ENCODE measurements at places on chromosomes 13 and 19. TPM values are rescaled to one million over a fixed set of nuclear protein-coding genes. Genes with fewer than 3 reads are reported as not detected.

ZNF471 gene
- polyA plus RNA-seq, result 6.8 TPM

FPR3 gene
- polyA plus RNA-seq, result 5.8 TPM

F10 gene
- polyA plus RNA-seq, result 26.7 TPM

CCDC70 gene
- polyA plus RNA-seq, result not detected

DNA sequence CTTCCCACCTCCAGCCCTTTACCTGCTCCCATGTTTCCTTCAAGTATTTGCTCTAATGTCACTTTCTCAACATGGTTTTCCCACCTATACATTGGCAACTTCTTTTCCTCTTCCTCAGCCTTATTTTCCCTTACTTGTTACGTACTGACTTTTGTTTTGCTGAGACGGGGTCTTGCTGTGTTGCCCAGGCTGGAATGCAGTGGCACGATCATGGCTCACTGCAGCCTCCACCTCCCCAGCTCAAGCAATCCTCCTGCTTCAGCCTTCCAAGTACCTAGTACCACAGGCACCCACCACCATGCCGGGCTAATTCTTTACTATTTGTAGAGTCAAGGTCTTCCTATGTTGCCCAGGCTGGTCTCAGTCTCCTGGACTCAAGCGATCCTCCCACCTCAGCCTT is 5.0 kb downstream of the PRODH2 start:
- DNase-seq, result no peak

- no peak for DNase-seq
Measured at GRCh38 chr19:17322854-17323253, 11.8 kb downstream of the ANO8 start.

DNA sequence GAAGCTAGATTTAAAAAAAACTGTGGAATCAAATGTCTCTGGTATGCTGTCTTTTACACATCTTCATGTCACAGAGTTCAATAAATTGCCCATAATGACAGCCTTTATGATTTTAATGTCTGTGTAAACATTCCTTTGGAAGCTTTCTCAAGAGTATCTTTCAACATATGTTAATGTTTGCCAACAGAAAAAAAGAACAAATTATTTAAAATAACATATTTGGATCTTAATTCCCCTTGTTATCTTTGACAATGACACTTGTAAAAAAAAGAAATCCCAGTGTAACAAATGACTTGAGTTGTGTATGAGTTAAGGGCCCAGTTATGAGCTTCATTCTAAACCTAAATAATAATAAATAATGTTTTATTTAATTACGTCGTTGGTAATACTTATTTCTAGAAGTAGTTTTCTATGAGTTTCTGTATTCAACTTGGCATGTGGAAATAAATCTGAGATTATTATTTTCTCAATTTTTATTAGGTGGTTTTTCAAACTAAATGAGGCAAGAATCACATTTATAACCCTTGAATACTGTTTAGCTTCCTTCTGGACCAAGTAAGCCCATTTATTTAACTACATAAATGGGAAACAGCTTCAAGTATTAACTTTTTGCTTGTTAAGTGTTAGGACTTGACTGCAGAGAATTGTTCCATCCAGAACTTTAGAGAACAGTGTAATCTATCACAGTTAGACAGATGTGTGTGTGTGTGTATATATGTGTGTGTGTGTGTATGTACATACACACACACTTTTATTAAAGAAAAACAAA is 182.1 kb downstream of the POSTN start:
- no peak for DNase-seq

DNA sequence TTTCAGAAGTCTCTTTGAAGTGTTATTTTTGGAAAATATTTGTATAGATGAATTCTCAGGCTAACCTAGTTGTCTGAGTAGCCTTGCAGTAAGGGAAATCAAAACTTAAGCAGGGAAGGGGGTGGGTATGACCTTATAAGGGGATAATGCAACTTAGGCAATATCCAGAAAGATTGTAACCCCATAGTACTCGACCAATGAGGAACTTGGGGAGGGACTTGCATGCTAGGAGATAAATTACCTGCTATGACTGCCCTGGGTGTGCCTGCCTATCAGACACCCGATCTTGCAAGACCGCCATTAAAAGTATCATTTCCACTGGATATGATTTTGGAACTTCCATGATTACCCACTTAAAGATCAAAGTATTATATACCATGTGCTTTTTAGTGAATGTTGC is 23.0 kb upstream of the RFXAP start:
- DNase-seq, result no peak

DNA sequence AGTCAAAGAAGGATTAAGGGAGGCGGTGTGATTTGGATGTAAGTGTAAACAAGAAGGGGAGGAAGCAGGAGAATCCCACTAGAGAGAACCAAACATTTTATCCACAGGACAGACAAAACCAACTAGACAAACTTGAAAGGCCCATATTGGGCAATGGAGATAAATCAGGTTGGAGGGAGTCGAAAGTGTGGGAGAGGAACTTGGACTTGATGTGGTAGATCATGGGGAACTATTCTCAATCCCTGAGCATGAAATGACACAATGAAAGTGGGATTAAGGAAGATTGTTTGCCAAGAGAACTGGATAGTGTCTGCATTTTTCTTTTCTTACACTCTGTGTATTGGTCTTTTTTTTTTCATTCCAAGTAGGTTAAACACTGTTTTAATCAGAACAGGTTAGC is 17.9 kb downstream of the GPR183 start:
- DNase-seq, result no peak

DNA sequence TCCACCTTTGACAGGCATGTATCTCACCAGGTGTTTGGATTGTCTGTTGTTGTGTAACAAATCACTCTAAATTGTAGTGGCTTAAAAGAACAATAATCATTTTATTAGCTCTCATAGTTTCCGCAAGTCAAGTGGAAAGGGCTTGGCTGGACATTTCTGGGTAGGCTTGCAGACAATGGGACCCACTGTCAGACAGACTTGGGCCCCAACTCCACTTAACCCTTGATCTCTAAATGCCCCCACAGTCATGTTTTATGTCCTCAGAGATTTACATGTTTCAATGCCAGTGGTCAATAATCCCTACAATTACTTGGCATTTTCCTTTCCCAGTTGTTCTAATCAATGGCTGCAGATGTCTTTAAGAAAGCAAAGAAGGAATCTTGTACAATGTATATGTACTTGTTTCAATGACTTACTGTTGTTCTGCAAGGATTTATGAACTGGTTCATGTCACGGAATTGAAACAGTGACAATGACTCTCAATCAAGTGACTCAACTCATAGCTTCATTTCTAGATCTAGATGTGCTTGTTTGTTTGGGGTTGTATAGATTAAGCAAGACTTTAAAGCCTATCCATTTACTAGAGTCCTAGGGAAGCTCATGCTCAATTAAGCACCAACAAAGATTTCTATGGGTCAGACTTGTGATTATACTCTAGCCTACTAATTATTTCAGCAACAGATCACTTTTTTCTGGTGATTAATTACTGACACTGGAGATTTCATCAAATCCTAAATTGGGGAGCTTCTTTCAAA is 510.1 kb upstream of the NBEA start:
- no peak for DNase-seq

DNA sequence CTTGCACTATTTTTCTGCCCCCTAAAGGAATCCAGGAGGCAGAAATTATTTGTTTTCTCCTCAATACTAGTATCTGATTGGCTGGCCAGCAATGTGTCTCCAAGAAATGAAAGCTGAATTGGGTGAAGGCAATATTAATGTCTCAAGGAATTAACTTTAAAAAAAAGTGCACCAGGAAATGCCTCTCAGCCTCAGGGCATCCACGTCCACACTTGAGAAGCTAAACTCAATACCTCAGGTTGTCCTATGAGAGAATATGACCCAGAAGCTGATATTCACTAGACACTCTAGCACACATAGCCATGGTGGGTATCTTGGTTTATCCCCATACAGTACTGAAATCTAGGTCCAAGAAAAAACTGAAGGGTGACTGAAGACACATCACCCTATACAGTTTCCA is 2.1 kb downstream of the ZNF91 start:
- no peak for DNase-seq

- DNase-seq, result no peak
Measured at GRCh38 chr13:40315416-40316064, 350.9 kb downstream of the FOXO1 start.

GRCh38 chr13:92494915-92495314 is 731.7 kb upstream of the GPC6 start:
- DNase-seq, result no peak

DNA sequence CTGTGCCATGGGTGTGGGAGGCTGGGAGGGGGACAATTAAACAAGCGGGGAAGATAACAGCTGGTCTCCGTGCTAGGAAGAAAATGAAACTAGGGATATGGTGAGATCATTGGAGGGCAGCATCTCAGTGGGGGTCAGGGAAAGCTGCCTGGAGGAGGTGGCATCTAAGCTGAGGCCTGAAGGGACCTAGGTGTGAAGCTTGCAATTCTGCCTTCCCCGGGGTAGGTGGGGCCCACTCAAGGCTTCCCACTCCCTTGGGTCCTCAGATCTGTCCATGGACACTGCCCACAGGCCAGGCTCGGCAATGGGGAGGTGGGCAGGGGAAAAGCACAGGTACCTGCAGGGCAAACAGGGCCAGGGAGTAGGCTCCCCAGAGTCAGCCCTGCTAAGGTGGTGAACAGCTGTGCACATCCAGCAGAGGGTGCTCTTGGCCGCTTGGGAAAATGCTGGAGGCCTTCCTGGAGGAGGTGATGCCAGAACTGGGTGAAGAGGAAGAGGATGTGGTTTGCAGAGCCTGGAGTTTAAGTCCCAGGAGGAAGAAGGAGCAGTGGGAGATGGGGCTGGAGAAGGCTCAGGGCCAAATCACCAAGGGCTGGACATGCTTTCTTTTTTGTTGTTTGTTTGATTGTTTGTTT is 25.7 kb upstream of the CCNE1 start:
- no peak for DNase-seq

GRCh38 chr13:32381539-32381938 is 46.4 kb downstream of the N4BP2L1 start:
- no peak for DNase-seq

- no peak for DNase-seq
Measured at GRCh38 chr19:35734273-35734672, 8.0 kb downstream of the IGFLR1 start.

DNA sequence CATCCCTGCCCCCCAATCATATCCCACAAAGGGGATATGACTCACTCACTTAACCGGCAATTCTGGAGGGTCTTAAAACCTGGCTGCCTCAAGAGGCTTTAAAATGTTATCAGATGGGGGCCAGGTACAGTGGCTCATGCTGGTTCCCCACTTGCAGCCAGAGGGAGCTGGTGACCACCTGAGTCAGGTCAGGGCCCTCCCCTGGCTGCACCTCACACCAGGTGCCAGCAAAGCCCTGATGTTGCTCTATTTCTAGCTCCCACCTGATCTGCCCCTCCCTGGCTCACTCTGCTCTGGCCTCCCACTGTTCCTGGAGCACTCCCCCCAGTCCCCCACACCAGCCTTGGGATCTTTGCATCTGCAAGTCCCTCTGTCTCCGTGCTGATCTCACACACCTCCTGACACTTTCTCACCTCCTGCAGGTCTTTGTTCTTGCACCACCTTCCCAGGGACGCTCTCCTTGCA is 14.2 kb downstream of the HPN start:
- DNase-seq, result no peak

- no peak for DNase-seq
Measured at GRCh38 chr13:100106005-100106404, 17.1 kb downstream of the PCCA start.

GRCh38 chr13:54574791-54575190 is 1546.2 kb downstream of the OLFM4 start:
- no peak for DNase-seq

- DNase-seq, result no peak
Measured at GRCh38 chr13:50845211-50845610, 1.7 kb upstream of the DLEU7 start.

DNA sequence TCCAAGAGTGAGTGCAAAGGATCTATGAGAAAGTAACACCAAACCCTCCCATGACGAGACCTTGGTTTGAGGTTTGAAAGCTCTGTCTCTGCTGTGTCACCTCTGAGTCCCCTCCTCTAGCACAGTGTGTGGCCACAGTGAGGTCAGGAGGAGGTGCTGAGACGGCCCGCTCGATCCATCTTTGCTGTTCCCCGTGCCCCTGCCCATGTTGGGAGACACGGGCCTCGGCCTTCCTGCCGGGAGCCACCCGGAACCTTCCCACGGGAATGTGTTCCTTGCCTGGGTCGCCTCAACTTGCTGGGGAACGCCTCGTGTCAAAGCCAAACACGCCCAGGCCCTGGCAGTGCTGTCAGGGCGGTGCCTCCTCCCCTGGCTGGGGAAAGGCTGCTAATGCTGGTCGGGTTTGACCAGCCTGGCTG is 10.1 kb downstream of the NANOS3 start:
- no peak for DNase-seq

Measured in urinary bladder (tissue), 4 donors.